ENCODE measurements at places on chromosomes 7 and 10. TPM values are rescaled to one million over a fixed set of nuclear protein-coding genes. Genes with fewer than 3 reads are reported as not detected.

Gene THSD7A
- 1.6 TPM for total RNA-seq

DNA sequence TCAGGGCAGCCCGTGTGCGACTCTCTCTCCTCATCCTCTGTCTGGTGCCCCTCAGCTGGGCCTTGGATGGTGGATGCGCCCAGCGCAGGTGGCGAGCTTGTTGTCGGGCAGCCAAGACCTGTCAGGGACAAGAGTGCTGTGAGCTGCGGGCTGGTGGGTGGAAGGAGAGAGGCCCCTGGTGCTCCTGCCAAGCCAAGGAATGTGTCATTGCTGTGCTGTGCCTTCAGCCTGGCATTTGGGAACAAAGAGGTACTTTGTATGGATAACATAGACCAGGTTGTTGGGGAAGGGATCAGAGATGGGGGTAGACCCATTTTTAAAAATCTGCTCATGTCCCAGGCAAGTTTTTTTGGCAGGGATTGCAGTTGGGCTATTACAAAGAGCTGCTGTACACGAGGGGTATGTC, 120.9 kb downstream of the PKD1L1 start:
- H3K36me3 ChIP-seq = no peaks in the 10 kb centered on the region
- H3K27ac ChIP-seq = no peak overlapping the region
- DNase-seq = no peak
- no peaks in the 10 kb centered on the region for H3K27me3 ChIP-seq

Gene NRCAM
- 0.14 TPM for total RNA-seq

Gene VWA2
- total RNA-seq = not detected

DNA sequence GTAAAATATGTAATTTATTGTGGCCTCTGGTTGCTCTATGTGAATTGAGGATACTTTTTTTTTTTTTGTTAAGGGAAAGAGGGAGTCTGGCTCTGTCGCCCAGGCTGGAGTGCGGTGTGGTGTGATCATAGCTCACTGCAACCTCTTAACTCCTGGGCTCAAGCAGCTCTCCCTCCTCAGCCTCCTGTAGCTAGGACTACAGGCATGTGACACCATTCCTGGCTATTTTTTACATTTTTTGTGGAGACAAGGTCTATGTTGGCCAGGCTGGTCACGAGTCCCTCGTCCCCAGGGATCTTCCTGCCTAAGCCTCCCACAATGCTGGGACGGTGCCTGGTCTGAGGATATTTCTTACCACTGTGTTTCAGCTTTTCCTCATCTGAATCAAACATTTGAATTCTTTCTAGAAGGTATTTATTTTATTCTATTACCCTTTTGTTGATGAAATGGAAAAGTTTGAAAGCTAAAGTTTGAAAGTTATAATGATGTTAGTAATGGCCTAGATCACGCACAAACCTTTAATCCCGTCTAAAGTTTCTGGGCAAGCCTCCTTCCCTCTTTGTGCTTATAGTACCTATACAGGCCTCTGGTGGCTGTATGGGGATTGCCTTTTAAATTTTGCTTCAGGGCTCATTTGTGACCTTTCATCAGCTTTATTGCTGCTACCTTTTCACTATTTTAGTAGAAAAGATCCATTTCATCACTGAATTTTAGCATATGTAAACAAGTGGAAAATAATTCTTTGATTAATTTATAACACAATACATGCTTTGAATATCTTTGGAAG, 2.0 kb downstream of the IFRD1 start:
- peak overlapping the region; percentile 94 for H3K4me3 ChIP-seq
- DNase-seq = peak; percentile 26
- peak overlapping the region; percentile 98 for H3K27ac ChIP-seq
- H3K36me3 ChIP-seq = peaks cover 18% of the 10 kb centered on the region

- peaks cover 22% of the 10 kb centered on the region for H3K4me1 ChIP-seq
- H3K27ac ChIP-seq = no peak overlapping the region
- no peak for DNase-seq
- no peaks in the 10 kb centered on the region for H3K27me3 ChIP-seq
- H3K36me3 ChIP-seq = no peaks in the 10 kb centered on the region
These were observed 121.5 kb downstream of the SEMA3D start for GRCh38 chr7:85065306-85065705.

Gene NPTX2
- 2.3 TPM for total RNA-seq

GRCh38 chr7:122219253-122219865, 75.3 kb upstream of the AASS start:
- H3K36me3 ChIP-seq = no peaks in the 10 kb centered on the region
- no peak overlapping the region for H3K4me3 ChIP-seq
- no peaks in the 10 kb centered on the region for H3K27me3 ChIP-seq
- no peak for DNase-seq
- no peaks in the 10 kb centered on the region for H3K4me1 ChIP-seq

GRCh38 chr10:6537770-6538169, 42.3 kb downstream of the PRKCQ start:
- no peaks in the 10 kb centered on the region for H3K4me1 ChIP-seq
- no peak overlapping the region for H3K27ac ChIP-seq
- no peak overlapping the region for H3K4me3 ChIP-seq
- H3K27me3 ChIP-seq = peaks cover 71% of the 10 kb centered on the region
- DNase-seq = peak; percentile 43
- H3K36me3 ChIP-seq = no peaks in the 10 kb centered on the region

- H3K4me1 ChIP-seq = no peaks in the 10 kb centered on the region
- DNase-seq = no peak
- H3K27me3 ChIP-seq = no peaks in the 10 kb centered on the region
- no peak overlapping the region for H3K27ac ChIP-seq
- no peaks in the 10 kb centered on the region for H3K36me3 ChIP-seq
- no peak overlapping the region for H3K4me3 ChIP-seq
These were observed 224.3 kb downstream of the PARD3 start for GRCh38 chr10:34590793-34591192.

Gene STN1
- total RNA-seq = 30.7 TPM

- H3K4me1 ChIP-seq = peaks cover 5% of the 10 kb centered on the region
- no peak for DNase-seq
- no peak overlapping the region for H3K4me3 ChIP-seq
- H3K27ac ChIP-seq = no peak overlapping the region
- no peaks in the 10 kb centered on the region for H3K36me3 ChIP-seq
These were observed 18.2 kb upstream of the PITRM1 start for GRCh38 chr10:3190817-3191216.

GRCh38 chr7:18521945-18522566, 26.5 kb downstream of the HDAC9 start:
- no peaks in the 10 kb centered on the region for H3K36me3 ChIP-seq
- H3K4me1 ChIP-seq = peaks cover 58% of the 10 kb centered on the region
- H3K27me3 ChIP-seq = no peaks in the 10 kb centered on the region
- no peak for DNase-seq
- H3K4me3 ChIP-seq = no peak overlapping the region

DNA sequence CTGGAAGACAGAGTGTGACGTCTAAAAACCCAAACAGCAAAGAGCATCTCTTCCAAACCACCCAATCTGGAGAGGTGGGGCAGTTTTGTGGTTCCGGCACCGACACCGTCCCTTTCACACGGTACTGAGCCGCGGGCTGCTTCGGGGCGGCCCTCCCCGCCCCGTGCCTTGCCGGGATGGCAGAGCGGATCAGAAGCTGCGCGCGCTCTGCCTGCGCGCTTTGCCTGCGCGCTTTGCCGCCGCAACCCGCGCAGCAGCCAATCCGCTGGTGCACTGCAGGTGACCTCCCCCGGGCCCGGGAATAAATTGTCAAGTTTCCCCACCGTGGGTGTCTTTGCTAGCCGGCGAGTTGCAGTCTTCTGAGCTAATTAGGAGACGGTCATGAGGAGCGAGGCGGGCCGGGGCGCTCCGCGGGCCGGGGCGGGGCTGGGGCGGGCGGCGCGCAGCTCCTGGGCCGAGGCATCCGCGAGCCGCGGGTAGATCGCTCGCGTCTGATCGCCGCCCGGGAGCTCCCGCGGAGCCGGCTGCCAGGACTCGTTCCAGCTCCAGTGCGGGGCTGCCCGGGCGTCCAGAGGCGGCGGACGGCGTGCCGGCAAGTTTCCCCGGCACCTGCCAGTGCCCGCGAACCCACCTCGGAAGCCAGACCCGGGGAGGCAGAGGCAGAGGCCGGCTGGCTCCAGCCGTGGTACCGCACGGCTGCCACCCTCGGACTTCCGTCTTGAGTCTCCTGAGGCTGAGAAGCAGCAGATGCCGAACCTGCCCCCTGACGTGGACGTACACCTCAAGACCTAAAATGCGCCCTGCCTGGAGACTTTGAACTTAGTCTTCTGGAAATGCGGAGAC, 536.0 kb upstream of the GALNT17 start:
- H3K4me1 ChIP-seq = peaks cover 10% of the 10 kb centered on the region
- H3K36me3 ChIP-seq = peaks cover 5% of the 10 kb centered on the region
- H3K27me3 ChIP-seq = peaks cover 41% of the 10 kb centered on the region

DNA sequence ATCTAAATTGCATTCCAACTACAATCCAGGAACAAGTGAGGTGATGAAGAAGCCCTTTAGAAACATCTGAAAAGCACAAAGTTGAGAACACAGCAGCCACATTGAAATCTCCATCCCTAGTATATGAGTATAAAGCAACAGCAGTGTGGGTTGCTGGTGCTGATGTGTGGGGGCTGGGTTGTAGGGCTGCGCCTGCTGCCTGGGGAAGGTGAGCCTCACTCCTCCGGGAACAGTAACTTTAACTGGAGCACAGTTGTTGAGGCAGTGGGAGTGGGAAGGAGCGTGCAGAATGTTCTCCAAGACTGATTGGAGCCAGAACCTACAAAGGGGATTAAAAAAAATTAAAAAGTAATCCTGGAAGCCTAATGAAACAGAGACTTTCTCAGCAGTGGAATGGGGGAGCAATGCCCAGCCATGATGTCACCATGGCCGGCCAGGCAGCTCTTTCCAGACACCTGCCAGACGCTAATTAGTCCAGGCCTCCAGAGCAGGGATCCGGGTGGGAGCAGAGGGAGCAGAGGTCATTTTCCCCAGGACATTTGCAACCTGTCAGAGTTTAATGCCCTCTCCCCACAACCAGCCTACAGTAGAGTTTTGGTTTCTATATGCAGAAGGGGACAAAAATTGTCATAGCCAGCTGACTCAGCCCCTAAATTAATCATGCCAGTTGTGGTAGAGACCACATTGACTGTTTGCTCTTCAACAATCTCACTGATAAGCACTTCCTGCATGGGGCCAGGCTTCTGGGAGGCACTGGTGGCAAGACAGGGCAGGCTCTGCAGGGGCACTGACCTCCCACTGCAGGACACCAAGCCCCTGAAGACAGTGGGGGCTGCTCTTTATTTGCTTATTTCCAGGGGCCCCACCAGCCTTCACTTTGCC, 133.0 kb upstream of the ZNF32 start:
- H3K27me3 ChIP-seq = no peaks in the 10 kb centered on the region
- H3K4me3 ChIP-seq = no peak overlapping the region
- peaks cover 12% of the 10 kb centered on the region for H3K4me1 ChIP-seq
- no peak for DNase-seq

DNA sequence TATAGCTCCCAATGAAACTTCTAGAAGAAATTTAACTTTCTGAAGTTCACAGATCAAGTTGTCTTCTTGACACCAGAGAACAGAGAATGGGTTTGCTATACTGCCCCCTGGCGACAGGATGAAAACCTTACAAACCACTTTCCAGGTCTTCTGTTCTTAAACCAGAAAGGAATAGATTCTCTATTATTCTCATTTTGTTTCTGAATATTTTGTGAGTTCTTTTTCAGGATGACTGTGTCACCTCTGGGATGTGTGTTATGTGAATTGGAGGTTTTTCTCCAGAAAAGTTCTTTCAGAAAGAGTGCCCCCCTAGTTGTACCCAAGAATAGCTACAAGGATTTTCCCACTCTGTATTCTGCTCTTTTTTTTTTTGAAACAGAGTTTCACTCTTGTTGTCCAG, 6.3 kb downstream of the IFT22 start:
- H3K27ac ChIP-seq = no peak overlapping the region
- no peak overlapping the region for H3K4me3 ChIP-seq
- H3K4me1 ChIP-seq = no peaks in the 10 kb centered on the region
- no peak for DNase-seq
- H3K36me3 ChIP-seq = peaks cover 28% of the 10 kb centered on the region
- H3K27me3 ChIP-seq = peaks cover 2% of the 10 kb centered on the region

DNA sequence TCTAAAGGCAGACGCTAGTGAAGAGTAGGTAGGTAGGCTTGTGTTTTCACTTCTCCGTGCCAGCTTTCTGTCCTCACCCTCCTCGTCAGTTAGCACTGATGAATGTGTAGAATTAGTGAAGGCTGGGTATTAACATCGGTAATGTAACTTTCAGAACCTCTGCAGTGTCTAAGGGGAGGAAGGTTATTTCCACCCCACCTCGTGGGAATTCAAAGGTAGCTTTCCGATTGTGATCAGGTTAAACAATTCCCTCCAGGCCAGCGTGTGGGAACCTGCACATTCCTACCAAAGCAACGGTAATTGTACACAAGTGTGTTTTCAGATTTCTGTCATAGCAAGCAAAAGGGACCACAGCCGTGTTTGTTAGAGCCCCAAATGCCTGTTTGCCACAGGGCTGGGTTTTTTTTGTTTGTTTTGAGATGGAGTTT, 405.0 kb upstream of the GALNT17 start:
- no peak overlapping the region for H3K4me3 ChIP-seq
- H3K4me1 ChIP-seq = no peaks in the 10 kb centered on the region
- no peaks in the 10 kb centered on the region for H3K27me3 ChIP-seq
- H3K27ac ChIP-seq = no peak overlapping the region
- no peaks in the 10 kb centered on the region for H3K36me3 ChIP-seq

Gene PIK3CG
- total RNA-seq = 1.7 TPM

- H3K4me3 ChIP-seq = peak overlapping the region; percentile 77
- peaks cover 11% of the 10 kb centered on the region for H3K36me3 ChIP-seq
- H3K4me1 ChIP-seq = peaks cover 49% of the 10 kb centered on the region
- no peaks in the 10 kb centered on the region for H3K27me3 ChIP-seq
- peak; percentile 42 for DNase-seq
These were observed 534 bp downstream of the UBE3C start for GRCh38 chr7:157139111-157139809.

DNA sequence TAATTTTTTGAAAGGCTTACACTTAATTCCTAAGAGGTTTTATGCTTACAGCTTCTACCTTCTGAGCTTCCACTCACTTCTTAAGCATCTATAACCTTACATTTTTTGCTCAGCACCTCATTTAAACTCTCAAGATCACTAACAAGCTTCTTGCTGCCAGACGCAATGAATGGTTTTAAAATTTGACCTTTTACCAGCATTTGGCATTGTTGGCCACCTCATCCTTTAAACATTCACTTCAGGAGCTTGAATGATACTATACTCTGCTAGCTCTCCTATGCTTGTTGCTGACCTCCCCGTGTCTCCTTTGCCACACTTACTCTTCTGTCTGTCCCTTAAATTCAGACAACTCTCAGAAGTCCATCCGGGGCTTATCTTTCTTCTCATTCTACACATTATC, 37.7 kb upstream of the ODAD2 start:
- H3K4me3 ChIP-seq = no peak overlapping the region
- H3K27me3 ChIP-seq = peaks cover 14% of the 10 kb centered on the region
- no peaks in the 10 kb centered on the region for H3K4me1 ChIP-seq

Gene GHRHR
- not detected for total RNA-seq

GRCh38 chr10:102120991-102121738, 997 bp upstream of the LDB1 start:
- DNase-seq = peak; percentile 49
- H3K4me3 ChIP-seq = peak overlapping the region; percentile 81
- no peaks in the 10 kb centered on the region for H3K36me3 ChIP-seq
- no peaks in the 10 kb centered on the region for H3K27me3 ChIP-seq

GRCh38 chr7:65840446-65840845, 32.4 kb upstream of the VKORC1L1 start:
- no peak overlapping the region for H3K27ac ChIP-seq
- H3K27me3 ChIP-seq = no peaks in the 10 kb centered on the region
- no peak overlapping the region for H3K4me3 ChIP-seq
- H3K4me1 ChIP-seq = no peaks in the 10 kb centered on the region
